ENCODE measurements at places on chromosomes 7 and 10.

DNA sequence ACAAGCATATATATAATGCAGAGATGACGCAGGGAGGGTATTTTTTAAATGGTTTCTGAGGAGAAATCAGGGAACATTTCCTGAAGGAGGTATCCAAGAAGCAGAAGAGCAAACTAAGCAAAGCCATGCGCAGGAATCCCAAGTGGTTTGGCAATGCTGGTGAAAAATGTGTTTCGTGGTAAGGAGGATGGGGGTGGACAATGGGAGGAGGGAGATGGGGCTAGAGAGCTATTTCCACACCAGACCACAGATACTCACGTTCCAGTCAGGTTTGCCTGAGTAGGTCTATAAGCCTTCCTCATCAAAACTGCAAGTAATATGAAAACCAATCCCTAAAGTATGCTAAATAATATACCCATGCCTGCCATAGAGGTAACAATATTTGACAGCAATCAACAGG, 223.7 kb upstream of the MKLN1 start:
- DNase-seq = no peak

DNA sequence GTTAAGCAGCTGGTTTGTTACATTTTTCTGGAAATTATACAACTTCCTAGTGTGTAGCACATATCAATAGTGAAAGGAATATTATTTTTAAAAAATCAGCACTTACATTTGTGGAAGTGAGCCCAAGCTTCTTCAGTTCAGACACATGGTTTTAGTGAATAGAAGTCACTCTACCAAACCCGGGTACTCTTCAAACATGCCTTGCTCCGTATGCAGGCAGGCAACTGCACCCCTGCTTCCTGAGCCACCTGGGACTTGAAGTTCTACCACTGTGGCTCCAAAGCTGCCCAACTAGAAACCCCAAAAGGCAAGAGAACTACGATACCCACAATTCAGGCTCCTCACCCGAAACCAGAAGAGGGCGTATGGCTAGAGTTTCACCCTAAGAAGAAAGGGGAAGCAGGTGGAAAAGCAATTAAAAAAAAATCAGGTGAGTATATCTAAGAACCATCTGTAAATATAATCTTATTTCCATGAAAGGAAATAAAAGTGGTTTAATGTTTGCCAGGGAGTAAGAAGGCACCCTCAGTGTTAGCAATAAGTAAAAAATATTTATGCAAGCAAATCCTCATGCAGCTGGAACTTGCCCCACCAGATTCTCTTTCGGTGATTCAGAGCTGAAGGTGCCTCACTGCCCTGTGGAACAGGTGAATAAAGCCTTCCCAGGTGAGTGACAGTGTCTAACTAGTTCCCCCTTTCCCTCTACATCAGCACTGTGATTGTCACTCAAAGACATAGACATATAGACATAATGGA, at the start of gene MACC1:
Gene MACC1 (minus strand): TSS at position 192 of the 756 bp plus-strand sequence. CDS start 55,522 bp downstream, outside the sequence.
- DNase-seq = peak; percentile 87

DNA sequence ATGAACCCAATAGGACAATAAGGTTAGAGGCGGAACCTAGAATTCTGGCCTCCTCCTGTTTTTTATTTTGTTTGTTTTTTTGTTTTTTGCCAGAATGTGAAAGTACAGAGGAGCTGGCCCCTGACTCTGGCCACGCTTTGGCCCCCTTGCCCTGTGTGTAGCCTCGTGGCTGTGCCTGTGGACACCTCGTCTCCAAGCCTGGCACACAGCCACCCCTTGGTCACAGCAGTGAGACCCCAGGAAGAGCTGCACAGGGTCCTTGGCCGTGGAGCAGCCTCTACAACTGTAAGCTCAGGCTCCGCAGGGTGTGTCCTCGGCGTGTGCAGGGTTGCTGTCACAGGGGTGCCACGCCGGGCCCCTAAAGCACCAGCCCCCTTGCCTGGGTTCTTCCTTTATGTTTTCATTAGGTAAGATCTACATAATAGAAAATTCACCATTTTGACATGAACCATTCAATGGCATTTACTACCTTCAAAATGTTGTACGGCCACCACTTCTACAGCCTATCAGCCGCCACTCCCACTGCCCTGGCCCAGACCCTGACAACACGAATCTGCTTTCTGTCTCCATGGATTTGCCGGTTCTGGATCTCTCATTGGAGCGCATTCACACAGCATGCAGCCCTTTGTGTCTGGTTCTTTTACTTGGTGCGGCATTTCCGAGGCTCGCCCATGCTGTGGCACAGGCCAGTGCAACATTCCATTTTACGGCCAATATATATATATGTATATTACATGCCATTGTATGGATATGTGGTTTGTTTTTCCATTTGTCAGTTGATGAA, 51.0 kb downstream of the AMZ1 start:
- DNase-seq = no peak

DNA sequence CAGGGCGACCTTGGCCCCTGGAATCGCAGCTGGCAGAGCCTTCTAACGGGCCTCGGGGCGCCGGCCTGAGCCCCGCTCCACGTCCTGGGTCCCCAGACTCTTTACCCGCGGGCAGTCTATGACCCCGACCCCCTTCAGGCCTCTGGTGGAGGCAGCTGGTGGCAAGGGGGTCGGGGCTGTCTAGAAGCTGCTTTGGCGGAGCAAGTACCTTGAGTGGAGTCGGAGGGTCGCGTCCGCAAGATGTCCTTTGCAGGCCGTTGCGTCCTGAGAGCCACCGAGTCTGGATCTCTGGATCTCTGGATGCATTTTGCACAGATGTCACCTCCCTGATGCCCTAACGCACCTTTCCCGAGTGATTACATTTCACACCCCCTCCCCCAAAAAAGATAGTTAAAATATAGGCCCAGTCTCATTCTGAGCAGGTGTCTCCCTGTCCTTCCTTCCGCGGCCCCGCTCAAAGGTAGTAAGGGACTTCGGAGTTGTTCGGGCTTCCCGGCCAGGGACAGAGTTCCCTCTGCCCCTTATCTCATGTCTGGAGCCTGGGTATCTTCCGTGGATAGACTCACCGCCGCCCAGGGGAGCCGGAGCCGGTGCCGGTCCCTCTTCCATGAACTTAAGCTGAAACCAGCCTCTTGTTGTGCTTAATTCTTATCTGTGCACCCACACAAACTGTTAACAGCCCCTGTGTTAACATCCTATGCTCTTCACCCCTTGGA, 457 bp downstream of the ACADSB start:
- peak; percentile 73 for DNase-seq

GRCh38 chr7:36051501-36051900, 101.6 kb upstream of the EEPD1 start:
- no peak for DNase-seq

DNA sequence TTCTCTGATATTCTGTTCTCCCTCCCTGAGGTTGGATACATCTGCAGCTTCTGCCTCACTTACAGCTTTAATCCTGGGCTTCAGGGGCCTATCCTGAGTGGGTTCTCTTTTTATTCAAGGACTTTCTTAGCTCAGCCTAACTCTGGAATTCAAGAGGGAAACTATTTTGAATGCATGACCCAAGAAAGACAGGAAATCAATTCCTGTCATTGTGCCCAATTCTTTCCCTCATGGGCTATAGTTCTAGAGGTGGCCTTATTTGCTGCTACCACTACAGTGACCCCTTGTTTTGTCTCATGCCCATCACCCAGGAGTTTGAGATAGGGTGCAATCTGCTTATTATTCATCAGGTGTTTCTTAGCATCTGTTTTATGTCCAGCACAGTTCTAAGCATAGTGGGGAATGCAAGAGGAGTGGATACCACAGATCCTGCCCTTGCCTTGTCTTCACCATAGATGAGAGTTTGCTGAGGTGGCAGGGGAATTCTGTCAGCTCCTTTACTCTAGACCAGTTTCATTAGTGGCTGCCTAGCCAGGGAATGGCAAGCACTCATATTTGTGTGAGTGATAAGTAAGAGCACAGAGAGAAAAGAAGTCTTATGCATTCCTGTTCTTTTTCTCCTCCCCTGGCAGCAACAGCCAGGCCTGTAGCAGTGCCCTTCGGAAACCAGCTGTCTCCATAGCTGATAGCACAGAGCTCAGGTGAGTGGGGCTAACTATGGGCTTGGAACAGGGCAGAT, 19.4 kb downstream of the STRIP2 start:
- DNase-seq = no peak

GRCh38 chr10:77925410-77925794, 1.2 kb downstream of the DLG5 start:
- DNase-seq = no peak

GRCh38 chr7:918441-919113, 35.9 kb downstream of the ADAP1 start:
- DNase-seq = no peak

GRCh38 chr10:69633673-69634635, 3.9 kb downstream of the FAM241B start:
- no peak for DNase-seq

DNA sequence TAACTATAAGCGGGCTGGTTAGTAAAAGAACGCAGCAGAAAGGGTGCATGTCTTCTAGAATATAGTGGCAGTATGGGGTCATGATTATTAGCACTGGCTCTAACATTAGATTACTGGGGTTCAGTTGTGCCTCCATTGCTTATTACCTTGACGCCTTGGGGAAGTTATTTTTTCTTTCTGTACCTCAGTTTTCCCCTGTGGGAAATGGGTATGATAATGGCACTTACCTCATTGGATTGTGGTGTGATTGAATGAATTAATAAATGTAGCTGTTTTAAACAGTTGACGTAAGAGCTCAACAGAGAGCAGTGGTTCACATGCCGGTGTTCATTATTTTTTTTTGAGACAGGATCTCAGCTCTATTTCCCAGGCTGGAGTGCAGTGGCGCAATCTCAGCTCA, 116.5 kb downstream of the LRRC4 start:
- DNase-seq = no peak

GRCh38 chr10:33412653-33413361, 78.3 kb upstream of the NRP1 start:
- no peak for DNase-seq

- DNase-seq = peak; percentile 93
These were observed at the start of gene CHST12 for GRCh38 chr7:2403014-2403717. Gene CHST12, plus strand, starts transcription at chr7:2403611. Its CDS starts 29,029 bp downstream, at chr7:2432640.

GRCh38 chr7:130988443-130988842, 254.4 kb upstream of the KLF14 start:
- no peak for DNase-seq

GRCh38 chr10:32111585-32111984, 55.4 kb upstream of the KIF5B start:
- DNase-seq = no peak

DNA sequence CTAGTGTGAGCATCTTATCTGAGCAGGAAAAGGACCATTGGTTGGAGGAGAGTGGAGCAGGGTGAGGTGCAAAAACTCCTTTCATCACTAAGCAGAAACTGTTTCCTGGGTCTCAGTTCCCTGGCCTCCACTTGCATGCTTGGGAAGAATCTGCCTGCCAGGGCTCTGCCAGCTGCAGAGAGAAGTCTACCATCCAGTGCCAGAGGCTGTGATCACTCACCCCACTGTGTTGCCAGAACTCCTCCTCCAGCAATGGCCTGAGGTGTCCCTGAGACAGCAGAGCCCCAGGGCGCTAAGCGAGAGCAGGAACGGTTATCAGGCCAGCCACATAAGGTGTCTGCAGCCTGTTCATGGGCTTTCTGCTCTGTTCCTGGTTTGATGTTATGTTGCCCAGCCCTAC, 991.4 kb downstream of the CCSER2 start:
- no peak for DNase-seq

DNA sequence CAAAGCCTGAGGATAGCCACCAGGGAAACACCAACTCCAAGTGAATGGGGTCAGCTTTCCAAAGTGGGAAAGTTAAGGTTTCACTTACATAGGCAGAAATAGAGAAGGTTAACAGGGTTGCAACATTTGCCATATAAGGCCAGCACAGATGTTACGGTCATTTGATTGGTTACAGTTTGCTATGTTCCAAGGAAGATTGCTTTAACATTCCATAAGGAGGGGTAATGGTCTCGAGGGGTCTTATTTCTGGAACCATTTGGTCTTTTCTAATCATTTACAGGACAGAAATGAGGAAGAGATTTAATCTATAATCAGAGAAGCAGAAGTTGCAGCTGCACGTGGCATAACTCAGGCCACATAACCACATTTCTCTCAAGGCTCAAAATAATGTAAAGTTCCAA, 679.4 kb upstream of the C7orf33 start:
- DNase-seq = peak; percentile 68

DNA sequence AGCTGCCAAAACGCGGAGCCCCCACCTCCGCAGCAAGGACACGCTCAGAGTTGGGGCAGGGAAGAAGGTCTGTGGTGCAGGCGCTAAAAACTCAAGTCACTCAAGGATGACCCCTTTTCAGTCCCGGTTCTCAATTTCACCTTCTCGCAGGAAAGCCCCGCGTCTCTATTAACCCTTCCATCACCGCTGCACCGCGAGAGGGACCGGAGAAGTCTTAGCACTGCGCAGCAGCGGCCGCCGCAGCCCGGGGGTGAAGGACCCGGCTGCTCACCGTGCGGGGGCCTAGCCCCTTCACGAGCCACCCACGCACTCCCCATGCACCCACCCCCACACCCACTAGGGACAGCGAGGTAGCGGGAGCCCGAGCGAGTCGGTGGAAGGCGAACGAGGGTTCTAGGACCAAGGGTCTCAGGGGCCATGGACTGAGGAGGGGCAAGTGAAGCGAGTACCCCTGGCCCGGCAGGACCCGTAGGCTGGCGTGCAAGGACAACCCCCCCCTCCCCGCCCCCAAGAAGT, 162.9 kb downstream of the SH3PXD2A start:
- DNase-seq = no peak

DNA sequence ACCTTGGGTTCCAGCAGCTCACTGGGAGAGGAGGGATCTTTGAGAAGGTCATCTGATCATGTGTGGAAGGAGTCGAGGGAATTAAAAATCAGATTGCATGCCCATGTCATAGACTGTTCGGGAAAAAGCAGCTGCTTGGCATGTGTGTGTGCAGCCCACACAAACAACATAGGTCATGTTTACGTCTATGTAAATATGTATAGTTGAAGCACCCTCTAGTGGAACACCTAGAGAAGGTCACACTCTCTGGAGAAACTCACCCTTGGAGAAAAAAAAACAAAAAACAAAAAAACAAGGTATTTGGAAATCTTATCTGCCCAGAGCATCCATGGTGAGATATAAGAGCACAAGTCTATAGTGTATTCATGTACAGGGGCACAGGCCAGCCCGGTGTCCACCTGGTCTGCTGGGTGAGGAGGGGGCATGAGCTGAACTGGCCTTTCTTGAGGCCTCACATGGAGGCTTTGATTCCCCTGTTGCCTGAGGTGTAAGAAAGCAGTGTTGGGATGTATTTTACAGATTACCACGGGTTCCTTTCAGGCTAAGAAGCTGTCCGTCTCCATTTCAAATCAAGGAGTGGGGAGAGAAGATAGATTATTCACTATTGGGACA, 98.0 kb downstream of the NPY start:
- peak; percentile 17 for DNase-seq

DNA sequence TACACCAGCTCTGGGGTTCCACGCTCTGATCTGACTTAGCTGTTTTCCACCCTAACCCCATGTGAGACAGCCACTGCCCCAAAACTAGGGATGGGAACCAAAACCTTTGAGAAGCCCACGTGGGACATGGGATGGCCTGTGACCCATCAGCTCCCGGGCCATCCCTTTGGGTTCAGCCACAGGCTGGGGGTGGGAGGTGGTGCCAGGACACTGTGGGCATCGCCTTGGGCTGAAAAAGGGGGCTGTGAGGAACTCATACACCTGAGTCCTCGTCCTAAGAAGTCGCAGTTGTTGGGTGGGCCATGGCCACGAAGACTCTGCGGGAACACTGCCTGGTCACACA, 379.1 kb downstream of the DNAJB6 start:
- DNase-seq = no peak
